CD4-positive, alpha-beta memory T cell (primary cell): ENCODE measurements at places on chromosomes 4 and X.

DNA sequence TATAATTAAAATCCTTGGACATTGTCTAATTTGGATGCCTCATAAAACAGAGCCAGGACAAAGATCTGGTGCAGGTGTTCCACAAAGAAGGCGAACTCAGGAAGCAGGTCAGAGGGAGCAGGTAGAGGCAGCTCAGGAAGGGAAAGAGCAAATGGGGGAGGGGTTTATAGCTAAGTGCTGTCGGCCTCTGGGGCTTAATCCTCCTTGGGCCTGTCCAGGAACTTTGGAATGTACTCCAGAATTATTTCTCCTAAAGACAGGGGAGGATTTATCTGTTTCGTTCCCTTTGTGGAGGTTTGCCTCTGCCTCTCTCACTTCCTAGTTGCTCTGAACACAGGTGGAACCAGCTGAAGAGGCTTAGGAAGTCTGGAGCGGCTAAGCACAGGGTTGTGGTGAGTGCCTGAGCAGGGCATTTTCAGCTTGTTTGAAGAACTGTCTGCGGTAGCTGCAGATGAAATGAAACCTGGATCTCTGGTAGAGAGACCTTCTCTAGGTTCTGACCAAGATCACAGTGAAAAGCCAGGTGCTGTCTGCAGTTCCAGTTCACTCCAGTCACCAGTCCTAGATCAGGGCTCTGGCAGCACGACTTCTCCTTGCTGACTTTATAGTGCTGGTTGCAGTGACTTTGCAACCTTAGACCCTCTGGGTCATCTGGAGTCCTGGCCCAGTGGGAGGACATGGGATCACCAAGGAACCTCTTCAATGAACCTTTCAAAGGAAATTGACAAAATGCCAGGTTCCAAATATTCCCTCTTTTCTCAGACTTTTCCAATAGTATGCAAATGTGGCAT is 519.2 kb downstream of the PCDH10 start:
- no peak for DNase-seq

DNA sequence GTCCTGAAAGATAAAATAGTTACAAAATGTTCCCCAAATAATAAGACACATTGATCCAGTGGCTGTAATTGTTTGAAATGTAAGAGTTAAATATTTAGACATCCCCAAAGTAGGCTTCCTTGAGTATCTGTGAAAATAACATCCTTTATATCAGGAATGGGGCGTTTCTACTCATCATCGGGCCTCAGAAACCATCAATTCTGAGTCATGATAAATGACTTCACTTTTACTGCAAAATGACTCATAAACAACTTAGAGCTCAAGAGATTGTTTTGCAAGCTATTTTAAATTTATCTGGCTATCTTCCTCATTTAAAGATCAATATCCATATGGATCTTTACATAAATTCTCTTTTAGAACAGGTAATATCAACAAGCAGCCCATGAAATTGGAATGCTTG is 369.4 kb upstream of the CNKSR2 start:
- DNase-seq = no peak

DNA sequence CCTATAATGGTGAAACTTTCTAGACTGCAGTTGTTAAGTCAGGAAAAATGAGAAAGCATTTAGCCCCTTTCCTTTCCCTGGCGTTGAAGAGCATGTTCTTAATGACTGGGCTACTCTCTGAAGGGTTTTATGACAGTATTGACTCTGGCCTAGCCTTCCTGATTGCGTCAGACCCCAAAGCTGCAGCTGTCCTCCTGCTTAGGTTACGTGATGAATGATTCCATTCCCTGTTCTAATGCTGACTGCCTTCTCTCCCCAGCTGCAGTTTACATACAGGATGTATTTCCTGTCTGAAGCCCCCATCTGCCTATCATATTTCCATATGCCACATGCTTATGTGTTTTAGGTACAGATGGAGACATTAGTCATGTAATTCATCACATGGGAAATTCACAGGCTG is 105.8 kb upstream of the EGFL6 start:
- no peak for DNase-seq

- DNase-seq = no peak
Observed at GRCh38 chrX:15576019-15576418, 24.7 kb downstream of the ACE2 start.

DNA sequence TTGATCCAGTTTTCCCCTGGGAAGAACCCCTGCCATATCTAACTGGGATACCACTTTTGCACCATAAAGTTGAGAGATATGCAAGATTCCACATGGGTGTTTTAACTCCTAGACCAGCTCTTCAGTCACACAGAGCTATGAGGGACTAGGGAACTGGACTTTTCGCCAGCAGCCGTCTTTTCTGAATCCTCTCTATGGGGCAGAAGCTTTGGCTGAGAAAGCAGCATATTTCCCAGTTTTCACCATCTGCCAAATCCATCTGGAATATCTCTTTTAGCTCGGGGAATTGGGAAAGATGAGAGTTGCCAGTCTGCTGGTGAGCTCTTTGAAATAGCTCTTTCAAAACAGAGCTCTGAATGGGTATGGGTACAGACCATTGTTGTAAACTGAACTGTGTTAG is 20.9 kb downstream of the APOOL start:
- no peak for DNase-seq

GRCh38 chrX:85375333-85375738 is 4.1 kb downstream of the POF1B start:
- no peak for DNase-seq

DNA sequence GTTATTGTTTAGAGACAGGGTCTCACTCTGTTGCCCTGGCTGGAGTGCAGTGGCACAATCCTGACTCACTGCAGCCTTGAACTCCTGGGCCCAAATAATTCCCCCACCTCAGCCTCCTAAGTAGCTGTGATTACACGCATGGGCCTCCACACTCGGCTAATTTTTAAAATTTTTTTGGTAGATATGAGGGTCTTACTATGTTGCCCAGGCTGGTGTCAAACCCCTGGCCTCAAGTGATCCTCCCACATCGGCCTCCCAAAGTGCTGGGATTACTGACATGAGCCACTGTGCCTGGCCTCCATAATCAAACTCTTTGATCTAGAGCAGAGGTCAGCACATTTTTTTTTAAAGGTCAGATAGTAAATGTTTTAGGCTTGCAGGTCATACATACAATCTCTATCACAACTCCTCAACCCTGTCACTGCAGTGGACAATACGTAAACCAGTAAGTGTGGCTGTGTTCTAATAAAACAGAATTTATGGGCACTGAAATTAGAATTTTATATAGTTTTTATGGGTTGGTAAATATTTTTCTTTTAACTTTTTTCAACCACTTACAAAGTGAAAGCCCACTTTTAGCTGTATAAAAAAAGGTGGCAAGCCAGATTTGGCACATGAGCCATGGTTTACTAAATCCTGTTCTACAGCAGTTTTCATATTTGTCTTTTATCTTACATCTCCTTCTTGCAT is 105.1 kb upstream of the RAPGEF2 start:
- DNase-seq = no peak

GRCh38 chrX:56762220-56762619 is 33.2 kb downstream of the NBDY start:
- no peak for DNase-seq

GRCh38 chr4:14614840-14615239 is 387.4 kb upstream of the CPEB2 start:
- DNase-seq = no peak

DNA sequence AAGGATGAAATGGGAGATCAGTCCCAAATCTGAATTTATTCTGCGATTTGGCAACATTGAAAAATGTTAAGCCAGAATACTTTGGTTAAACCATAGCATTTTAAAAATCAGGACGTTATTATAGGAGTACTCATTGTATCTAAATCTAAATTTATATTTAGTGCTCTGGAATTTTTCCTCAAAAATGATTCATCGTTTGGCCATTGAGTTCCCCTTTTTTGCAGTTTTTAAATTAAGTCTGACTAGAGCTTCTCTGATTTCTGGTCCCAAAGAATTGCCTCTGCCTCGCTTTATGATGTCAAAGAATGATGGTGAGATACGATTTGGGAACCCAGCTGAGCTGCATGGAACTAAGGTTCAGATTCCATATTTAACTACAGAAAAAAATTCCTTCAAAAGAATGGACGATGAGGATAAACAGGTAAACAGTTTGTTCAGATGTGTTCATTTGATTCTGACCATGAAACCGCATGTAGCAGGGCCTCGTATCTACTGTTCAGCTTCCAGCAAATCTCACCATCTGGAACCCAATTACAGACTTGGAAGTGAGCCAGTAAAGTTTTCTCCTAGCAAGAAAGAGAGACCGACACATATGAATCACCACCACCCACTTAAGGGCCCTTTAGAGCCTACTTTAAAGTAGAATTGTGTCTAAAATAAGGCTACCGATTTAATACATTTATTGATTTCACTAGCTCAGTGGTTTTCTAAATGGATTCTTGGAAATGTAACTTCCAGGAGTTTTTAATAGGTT is 75.6 kb downstream of the REPS2 start:
- DNase-seq = no peak

DNA sequence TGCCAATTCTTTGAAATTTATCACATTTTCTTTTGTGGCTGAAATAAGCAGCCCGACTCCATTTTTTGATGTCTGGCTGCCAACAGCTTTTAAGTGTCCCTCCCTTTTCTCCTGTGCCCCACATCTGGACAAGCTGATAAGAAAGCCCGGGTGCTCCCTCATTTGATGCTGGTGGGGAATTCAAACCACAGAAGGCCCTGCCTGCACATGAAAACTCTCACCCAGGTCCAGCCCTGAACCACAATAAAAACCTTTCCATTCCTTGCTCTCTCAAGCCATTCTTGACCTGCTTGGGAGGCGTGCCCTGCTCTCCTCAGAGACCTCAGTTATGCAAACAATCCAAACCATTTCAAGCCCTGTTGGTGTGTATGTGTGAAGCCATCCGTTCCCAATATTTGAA is 93.9 kb downstream of the FAM53A start:
- DNase-seq = no peak

DNA sequence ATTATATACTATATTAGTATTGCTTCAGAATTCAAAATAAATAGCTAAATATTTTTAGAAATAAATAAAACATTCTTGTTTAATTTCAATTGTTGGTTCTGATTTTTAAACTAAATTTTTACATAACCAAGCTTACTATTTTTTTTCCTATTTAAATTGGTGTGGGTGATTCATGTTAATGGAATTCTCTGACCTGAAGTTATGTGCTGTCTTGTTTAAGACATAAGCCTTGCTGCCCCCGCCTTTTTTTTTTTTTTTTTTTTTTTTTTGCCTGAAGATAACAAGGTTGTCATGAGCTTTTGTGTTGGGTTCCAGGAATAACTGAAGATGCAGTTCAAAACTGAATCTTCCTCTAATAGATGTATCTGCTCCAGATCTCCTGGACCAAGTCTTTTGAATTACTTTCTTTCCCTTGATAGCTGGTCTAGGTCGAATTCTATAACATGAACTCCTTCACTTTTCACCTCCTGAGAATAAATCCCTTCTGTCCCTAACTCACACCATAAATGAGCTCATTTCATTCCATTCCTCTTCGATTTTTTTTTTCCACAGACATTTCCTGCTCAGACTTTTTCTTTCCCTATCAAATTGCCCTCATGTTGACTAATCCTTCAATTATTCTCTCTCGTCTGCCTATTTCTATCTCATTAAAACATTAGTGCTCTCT is 261.5 kb upstream of the FTHL17 start:
- DNase-seq = no peak

DNA sequence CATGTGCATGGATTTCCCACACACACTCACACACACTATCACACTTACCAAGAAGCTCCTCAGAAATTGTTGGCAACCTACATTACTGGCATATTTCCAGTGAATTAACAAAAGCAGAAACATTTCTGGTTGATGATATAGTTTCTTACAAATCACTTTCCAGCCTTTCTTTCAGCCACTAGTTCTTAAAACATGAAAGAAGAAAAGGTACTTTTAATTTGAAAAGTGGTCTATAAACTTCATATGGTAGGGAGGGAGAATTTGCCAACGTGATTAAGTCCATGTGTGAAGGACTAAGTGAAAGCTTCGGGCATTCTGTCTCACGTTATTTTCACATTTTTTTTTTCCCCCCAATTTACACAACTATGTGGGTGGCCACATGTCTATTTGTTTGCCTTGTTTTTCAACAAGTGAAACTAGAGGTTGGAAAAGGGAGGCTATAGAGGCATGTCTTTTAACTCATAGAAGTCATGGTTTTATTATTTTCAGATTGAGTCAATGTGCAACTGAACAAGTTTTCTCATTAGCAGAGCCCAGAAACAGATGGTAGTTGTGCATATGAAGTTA is 832.1 kb upstream of the INTU start:
- no peak for DNase-seq

DNA sequence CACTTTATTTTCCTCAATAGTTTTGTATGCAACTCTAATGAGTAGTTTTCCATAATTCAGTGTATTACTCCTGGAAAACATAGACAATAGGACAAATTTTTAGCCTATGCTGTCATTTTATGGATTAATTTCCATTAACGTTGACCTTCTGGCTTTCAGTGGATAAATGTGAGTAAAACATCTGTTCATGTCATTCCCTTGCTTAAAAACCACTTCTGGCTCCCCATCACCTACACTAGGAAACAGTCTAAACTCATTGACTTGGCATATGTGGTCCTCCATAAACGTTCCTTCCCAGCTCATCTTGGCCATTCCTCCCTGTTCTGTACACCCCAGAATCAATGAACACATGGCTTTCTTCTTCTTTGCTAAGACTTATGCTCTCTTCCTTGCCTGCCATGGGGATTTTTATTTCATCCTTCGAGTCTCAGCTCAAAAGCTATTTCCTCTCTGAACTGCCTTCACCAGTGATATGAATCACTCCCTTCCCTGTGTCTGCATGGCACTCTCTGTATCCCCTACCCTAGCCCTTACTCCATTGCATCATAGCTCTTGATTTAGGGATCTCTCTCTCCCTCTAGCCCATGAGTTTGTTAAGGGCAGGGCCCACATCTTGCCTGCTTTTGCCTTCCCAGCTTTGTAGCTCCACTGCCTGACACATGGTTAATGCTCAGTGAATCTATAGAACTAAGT is 34.8 kb downstream of the DOCK11 start:
- DNase-seq = no peak

- no peak for DNase-seq
Observed at GRCh38 chr4:168487282-168488035, 7.2 kb upstream of the DDX60L start.

GRCh38 chrX:38468563-38469157 is 92.7 kb upstream of the TSPAN7 start:
- DNase-seq = no peak

GRCh38 chr4:39114436-39114835 is 52.4 kb downstream of the KLHL5 start:
- no peak for DNase-seq

DNA sequence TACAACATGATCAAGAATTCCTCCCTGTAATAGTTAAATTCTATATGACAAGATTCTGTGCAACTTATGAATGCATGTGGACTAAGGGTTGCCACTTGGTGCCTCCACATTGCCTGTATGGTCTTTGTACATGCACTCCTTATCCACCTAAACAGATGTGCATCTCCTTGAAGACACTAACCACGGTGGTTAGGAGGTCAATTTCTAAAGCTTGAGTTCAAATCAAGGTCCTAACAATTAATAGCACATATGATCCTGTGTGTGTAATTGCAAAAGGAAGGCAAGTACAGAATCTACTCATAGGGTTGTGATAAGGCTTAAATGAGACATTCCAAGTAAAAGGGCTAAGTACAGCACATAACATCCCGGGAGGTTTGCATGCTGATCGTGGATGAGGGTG is 1.5 kb upstream of the IL21 start:
- no peak for DNase-seq

GRCh38 chrX:70592091-70592490 is 147.5 kb downstream of the DLG3 start:
- DNase-seq = no peak
